ENCODE measurements at places on chromosomes 13 and 19.

- DNase-seq = no peak
Measured at GRCh38 chr13:25037057-25037813, 58.7 kb upstream of the PABPC3 start.

DNA sequence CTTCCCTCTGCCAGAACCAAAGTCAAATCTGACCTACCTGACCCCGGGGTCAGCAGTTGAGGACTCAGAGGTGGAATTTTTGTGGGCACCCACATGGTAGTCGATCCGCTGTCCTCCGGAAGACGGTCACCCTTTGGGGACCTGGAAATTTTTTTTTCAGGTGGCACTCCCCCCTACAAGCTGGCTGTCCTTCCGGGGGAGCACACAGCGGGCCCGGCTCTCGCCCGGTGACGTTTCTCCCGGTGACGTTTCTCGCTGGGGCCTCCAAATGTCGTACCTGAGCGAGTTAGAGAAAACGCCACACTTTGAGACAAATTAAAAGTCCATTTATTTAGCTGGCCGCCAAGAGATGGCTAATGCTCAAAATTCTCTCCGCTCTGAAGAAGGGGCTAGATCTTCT is 48.8 kb downstream of the ZFP14 start:
- no peak for DNase-seq

GRCh38 chr13:71704656-71705055 is 162.3 kb downstream of the DACH1 start:
- DNase-seq = no peak

DNA sequence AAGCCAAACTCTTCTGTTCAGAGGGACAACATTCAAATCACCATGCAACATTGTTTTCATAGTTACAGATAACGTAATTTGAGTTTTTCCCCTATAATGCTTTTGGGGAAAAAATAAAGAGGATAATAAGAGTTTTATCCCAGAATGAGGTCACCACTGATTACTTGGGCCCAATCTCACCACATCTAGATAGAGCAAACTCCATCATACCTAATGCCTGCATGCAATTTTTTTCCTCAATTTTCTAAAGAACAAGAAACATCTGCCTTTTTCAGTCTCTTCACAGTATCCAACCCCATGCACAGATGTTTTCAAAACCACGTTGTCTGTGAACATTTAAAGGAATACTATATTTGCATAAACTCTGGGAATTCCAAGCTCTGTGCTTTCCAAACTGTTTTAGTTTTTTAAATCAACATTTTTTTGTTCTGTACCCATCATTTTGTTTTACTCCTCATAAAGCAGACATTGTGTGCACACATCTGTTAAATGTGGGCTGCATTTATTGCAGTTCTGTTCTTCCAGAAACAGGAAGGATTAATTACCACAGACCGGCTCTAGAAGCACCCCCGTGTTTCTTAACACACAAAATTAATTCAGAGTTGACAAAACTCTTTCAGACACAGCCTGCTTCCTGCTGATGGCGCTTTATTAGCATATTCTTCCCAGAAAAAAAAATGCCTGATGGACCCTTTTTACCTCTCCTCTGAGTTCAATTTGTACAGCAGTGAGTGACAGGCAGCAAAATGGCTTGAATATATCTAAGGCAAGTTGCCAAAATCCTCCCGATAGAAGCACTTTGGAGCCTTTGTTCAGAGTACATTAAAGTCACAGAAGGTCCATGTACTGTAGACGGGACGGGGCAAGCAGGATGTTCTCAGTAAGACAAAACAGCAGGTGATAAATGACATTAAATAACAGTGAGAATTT is 1171.9 kb downstream of the EFNB2 start:
- peak; percentile 60 for DNase-seq

- no peak for DNase-seq
Measured at GRCh38 chr19:45103508-45104319, 10.7 kb downstream of the PPP1R37 start.

- no peak for DNase-seq
Measured at GRCh38 chr19:8204961-8205360, 4.2 kb upstream of the CERS4 start.

- DNase-seq = no peak
Measured at GRCh38 chr19:17184371-17184841, 30.8 kb upstream of the USE1 start.

GRCh38 chr19:1393841-1394240 is 7.5 kb downstream of the GAMT start:
- no peak for DNase-seq

- no peak for DNase-seq
Measured at GRCh38 chr19:33301144-33301899, 1.0 kb downstream of the CEBPA start.
